ENCODE measurements at places on chromosomes 3 and 15.

DNA sequence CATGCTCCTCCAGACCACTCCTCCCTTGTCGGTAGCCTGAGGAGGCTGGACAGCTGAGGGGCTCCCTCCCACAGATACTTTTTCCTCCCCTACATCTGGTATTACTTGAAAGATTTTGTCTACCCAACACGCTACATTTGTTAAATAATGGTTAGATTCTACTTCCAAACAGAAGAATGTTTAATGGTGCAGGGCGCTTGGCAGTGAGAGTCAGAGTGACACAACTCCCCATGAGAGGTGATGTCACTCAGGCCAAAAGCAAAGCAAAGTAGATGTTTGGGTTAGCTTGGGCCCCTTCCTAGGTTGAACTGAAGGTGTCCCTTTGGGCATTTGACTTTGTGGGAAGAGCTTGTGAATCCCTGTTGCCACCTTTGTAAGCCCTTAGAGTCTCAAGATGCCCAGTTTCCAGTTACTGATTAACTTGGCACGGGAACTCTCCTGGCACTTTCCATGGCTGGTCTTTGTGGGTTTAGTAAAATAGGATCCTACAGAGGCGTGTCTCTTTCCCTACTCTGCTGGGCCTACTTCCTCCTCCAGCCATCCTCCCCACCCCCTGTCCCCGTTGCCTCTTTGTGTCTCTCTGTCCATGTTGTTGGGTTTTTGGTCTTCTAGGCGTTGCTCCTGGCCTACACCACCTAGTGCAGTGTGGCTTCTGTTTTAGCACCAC is 5.6 kb downstream of the LIMD1 start:
- DNase-seq = no peak

DNA sequence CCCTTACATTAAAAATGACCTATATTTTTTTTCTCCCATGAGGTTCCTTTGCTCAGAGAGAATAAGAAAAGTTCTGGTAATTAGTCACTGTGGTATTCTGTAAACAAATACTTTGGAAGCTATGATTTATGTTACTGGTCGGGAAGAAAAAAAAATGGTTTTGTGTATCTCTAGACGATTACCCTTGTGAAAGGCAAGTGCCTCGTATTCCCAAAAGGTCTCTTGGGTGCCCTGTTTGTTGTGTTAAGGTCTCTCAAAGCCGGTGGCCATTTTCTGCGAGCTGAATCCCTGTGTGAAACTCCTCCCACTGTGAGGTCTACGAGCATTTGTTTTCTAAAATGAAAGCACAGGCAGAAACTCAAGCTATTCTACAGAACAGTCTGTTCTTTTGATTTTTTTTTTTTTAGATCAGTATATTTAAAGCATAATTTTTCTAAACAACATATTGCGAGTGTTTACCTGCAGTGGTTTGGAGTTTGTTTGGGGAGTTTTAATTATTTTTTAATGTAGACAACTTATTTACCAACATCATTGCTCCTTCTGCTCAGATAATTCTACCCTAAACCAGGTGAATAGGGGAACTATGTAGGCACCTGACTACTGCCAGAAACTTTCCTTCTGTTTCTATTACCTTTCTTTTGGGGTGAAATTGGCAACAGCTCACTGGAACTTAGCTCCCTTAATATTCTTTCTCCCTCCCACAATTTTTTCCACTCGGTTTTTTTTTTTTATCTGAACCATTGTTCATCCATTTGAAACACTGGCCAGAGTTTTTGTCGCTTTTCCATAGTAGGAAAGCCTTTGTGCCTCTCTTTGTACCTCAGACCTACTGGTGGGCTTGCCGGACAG is 44.0 kb downstream of the ZBTB38 start:
- peak; percentile 53 for DNase-seq

GRCh38 chr3:33474896-33475295 is 34.7 kb upstream of the UBP1 start:
- no peak for DNase-seq

DNA sequence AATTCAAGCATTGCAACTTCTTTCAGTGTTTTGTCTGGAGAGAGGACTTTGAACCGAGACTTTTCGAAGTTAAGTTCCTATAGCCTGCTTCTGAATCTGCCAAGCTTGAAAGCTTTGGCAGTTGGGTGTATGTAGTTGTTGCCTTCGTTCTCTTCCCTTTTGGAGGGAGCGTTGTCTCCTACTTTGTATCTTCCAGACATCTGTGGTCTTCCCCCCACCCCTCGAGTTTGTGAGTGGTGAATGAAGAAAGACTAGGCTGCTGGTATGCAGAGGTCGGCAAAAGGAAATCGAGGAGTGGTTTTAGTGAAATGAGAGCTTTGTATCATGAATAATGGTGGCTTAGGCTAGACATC is 1.3 kb downstream of the CTNNB1 start:
- peak; percentile 24 for DNase-seq

- DNase-seq = no peak
Measured at GRCh38 chr15:38819387-38819950, 254.9 kb upstream of the RASGRP1 start.

GRCh38 chr15:88775776-88776175 is 27.5 kb upstream of the ACAN start:
- DNase-seq = no peak

Data from stimulated activated CD4-positive, alpha-beta T cell treated with anti-CD3 and anti-CD28 coated beads, Interleukin-15, amount 100 ng/mL, for 24 hours (primary cell).